Activated CD4-positive, alpha-beta T cell treated with anti-CD3 and anti-CD28 coated beads, Interleukin-2, amount 50 U/mL, for 1 hour (primary cell): ENCODE measurements at places on chromosomes 16 and 17.

- DNase-seq = no peak
These were observed 4.3 kb upstream of the AKAP1 start for GRCh38 chr17:57080718-57081117.

DNA sequence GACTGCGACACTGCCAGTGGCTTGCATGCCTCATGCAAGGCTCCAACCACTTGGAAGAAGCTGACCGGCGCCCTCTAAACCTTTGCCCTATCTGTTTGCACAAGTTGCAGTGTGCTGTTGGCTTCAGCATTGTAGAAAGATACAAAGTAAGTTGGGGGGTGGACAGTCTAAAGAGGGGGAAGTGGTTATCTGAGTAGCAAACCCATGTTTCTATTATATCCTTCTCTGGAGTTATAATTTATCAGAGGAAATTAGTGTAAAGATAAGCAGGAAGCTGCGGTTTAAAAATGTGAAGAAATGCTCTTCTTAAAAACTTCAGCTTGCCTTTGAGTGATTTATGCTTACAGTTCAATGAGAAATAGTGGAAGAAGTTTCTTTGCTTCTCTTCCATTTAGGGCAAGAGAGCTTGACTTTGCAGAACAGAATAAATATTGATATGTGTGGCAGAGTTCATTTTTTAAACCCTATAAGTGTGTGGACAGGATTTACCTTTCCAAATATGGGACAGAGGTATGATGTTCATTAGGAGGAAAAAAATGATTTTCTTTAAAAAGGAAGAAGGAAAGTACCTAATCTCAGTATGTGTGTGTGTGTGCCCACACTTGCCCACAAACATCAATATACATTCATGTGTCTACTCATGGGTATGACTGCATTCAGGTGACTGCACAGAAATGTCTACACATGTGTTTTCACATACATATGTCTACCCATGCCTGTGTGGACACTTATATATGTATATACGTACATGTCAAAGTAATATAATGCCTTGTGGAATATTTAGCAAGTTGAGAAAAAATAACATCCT is 8.1 kb downstream of the AMZ2 start:
- DNase-seq = no peak

GRCh38 chr17:78602246-78602645 is 25.1 kb upstream of the DNAH17 start:
- DNase-seq = no peak

- no peak for DNase-seq
These were observed 36.8 kb downstream of the C17orf58 start for GRCh38 chr17:67959510-67959909.

DNA sequence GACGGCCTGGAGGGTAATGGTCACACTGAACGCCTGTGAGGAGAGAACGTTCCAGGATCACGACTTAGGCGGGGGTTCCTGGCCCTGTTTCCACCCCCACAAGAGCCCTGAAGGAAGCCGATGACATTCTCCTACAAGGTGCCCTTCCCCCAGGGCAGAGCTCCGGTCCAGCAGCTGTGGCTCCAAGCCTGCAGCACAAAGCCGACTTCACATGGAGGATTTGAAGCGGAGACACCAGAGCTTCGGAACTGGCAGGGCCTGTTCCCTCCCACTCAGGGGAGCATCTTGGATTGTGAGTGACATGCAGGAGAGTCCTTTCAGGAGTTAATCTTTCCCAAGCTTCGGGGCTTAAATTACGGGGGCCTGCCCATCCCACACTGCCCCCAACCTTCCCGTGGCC is 5.0 kb downstream of the FADS6 start:
- DNase-seq = no peak

GRCh38 chr16:75732871-75733270 is 6.6 kb upstream of the CPHXL start:
- no peak for DNase-seq

- DNase-seq = no peak
These were observed 64.5 kb downstream of the TEX2 start for GRCh38 chr17:64198331-64199090.

DNA sequence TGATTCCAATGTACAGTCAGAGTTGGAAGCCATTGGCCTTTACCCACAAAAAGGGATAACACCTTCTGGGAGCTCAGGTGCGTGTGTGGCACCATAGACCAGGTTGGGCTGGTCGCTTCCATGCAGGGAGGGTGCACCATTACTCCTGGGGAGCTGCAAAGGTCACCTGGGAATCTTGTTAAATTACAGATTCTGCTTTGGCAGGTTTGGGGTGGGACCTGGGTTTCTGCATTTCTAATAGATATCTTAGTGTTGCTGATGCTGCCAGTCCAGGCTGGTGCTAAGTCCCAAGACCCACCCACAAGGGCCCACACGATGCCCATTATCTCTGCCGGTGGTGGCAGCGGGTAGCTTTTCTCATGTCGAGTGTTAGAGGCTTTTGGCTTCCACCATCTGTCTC is 148.3 kb upstream of the CACNG5 start:
- no peak for DNase-seq

- no peak for DNase-seq
These were observed 1.6 kb downstream of the ITGA3 start for GRCh38 chr17:50057521-50057991.

GRCh38 chr16:83623091-83623730 is 184.6 kb upstream of the HSBP1 start:
- no peak for DNase-seq

DNA sequence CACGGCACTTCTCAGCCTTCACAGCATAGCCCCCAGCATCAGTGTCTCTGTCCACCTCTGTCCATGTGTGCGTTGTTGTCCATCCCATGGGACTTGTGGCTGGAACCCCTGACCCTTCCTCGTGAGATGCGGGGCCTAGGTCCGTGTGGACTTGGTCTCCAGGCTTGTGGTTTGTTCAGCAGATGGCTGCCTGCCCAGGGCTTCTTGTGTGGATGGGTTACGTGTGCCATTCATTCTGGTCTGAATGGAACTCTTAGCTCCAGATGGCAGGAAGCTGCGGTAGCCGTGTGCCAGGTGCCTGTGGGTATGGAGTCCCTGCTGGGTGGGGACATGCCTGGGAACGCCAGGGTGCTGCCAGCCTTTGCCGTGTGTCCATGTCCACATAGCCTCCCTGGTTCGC is 31.7 kb upstream of the NUDT16L1 start:
- DNase-seq = no peak

DNA sequence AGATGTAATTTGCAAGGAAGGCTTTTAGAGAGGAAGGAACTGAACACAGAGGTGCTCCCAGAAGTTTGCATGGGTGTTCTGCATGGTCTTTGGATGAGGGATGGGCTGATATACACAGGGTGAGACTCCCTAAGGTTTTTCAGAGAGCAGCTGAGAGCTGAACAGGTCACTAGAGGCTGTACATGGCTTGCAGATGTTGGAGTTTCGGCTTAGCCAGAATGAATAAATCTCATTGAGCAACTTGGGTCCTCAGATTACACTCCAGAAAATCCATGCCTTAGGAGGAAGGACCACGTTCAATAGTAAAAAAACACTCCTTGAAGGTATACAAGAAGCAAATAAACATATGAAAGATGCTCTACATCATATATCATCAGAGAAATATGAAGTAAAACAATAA is 7.5 kb upstream of the ITGB3 start:
- no peak for DNase-seq

GRCh38 chr17:4074831-4075495 is 67.9 kb downstream of the ZZEF1 start:
- DNase-seq = no peak

DNA sequence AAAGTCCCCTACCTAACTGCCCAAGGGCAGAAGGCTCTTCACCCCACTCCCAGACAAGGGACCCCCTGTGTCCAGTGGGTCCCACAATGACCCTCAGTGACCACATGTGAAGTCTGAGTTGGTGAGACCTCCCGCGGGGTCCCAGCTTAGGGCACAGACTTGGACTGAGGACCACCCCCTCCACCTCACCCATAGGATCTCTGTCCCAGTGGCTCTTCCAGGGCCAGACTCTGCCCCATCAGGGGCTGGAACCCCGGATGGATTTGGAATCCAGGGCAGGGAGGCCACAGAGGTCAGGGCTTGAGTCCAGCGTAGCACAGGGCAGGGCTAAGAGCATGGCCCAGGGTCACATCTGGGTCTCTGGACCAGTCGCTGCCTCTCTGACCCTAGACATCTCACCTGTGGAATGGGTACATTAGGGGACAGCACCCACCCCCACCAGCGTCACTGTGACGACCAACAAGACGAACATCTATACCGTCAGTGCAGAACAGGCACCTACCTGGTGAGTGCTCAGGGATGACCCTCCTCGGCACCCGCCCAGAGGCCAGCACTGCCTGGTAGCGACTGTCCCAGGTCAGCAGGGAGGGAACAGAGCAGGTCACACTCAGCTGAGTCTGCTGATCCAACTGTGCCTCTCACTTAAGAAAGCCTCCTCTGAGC is 37.7 kb downstream of the TNFRSF13B start:
- no peak for DNase-seq

- DNase-seq = no peak
These were observed 19.6 kb upstream of the ATP2A3 start for GRCh38 chr17:3983606-3984484.

DNA sequence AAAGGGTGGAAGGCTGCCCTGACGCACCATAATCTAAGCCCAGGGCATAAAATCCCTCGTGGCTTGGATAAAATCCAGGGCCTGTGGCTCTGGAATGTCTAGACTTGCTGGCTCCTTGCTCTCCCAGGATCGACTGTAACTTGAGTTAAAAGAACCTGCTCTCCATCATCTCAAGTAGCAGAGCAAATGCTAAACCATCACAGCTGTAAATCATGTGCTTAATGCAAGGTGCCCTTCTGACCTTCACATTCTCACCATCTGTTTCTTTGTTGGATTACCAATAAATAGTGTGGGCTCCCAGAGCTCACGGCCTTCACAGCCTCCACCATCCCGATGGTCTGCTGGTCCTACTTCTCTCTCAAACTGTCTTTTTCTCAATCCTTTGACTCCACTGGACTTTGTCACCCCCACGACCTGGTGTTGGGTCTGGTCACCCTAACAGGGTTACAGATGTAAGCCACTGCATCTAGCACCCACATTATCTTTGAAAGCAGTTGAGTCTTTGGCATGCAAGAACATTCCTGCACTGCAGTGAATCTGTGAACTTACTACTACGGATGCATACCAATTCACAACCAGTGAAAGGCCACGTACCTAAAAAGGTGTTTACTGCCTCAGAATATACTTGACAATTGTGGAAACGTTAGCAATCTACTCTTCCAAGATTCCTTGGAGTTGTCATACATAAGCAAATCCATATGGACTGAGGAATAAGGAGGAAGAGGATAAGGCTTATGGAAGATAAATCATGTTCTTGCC is 15.3 kb downstream of the RSL1D1 start:
- DNase-seq = no peak

GRCh38 chr16:74304164-74304834 is 7.7 kb downstream of the PSMD7 start:
- no peak for DNase-seq

- peak; percentile 79 for DNase-seq
These were observed 15.4 kb upstream of the PLLP start for GRCh38 chr16:57299719-57300386.

DNA sequence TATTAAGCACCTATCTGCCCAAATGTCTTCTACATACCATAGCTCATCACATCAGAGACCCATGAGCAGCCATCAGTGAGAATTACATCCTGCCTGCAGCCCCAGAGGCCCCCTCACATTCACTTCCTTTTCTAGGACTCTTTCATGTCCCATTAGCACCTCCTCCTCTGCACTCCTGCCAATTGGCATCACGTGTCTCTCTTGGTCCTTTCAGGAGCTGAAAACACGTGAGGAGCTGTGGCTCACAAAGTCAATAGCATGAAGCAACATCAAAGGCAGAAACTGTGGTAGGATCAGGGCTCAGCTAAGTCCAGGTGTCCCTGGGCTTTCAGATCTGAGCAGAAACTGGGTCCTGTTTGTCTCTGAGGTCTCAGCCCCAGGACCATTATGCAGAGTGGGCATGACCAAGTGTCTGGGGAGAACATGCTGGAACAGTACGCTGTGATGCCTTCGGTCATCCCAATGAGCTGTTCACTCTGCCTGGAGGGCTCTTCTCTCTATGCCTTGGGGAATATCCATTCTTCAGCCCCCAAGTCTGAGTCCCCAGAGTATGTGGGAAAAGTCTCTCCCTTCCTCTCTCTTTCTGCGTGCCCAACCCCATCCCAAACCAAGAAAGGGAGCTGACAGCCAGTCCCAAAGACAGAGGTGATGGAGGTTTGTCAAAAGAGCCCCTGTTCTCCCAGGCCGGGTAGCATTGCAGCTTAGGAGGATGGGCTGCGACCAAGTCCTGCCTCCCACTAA is 457.0 kb upstream of the CDH5 start:
- DNase-seq = no peak

DNA sequence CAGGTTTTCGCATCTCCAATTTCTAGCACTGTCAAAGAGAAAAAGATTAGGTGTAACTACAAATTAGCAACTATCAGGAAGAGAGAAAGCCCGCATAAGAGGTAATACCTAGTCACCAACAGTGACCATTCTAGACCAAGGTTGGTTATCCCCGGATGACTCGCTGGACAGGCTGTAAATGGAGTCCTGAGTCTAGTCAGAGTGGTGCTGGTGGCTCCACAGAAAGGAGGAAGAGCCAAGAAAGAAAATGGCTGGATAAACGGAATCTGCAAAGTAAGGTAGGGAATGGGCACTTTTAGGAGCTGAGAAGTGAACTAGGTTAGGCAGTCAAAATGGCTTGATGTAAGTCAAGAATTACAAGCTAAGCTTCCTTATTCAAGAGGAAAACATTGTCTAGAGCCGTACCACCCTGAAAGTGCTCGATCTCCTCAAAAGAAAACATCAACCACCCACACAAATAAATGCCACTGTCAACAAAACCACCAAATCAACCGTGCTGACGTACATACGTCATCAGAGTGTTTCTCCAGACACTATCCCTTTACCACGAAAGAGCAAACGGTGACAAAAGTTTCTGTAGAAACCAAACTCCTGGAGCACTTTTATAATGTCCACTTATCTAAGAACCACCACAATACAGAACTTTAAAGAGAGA is 2.2 kb downstream of the GSPT1 start:
- DNase-seq = peak; percentile 26

DNA sequence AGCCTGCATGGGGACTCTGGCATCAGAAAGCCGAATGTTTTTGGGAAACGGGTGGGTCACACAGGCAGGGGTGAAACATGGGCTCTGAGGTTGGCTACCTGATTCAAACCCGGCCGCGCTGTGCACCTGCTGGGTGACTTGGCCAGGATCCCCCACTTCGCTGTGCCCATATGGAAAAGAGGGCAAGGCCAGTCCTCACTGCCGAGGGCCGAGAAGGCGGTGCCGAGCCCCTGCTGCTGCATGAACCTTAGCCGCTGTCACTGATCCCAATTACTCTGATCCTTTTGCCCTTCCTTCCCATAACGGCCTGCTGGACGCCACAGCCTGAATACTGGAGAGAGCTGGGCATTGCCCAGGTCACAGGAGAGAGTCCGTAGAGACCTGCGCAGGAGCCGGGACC is 17.7 kb downstream of the KDM8 start:
- DNase-seq = no peak
